ENCODE measurements at places on chromosomes 1 and 21. TPM values are rescaled to one million over a fixed set of nuclear protein-coding genes. Genes with fewer than 3 reads are reported as not detected.

ACTL8 gene
- not detected for total RNA-seq

CD1D gene
- total RNA-seq, result not detected

DYNLT5 gene
- not detected for total RNA-seq

GFI1 gene
- 52.2 TPM for total RNA-seq

EPHA8 gene
- not detected for total RNA-seq

AGMAT gene
- total RNA-seq, result 8.0 TPM

TCHHL1 gene
- not detected for total RNA-seq

NOTCH2 gene
- 78.0 TPM for total RNA-seq

OPRD1 gene
- total RNA-seq, result not detected

VASH2 gene
- 0.08 TPM for total RNA-seq

TTC39A gene
- not detected for total RNA-seq

FMOD gene
- not detected for total RNA-seq

- DNase-seq, result no peak
These were observed 33.5 kb downstream of the AGT start for GRCh38 chr1:230680300-230681025.

- DNase-seq, result no peak
These were observed 30.7 kb downstream of the VASH2 start for GRCh38 chr1:212981025-212981495.

- no peak for DNase-seq
These were observed 17.0 kb downstream of the PAPPA2 start for GRCh38 chr1:176479971-176480370.

GRCh38 chr1:50348449-50349241 is 74.6 kb downstream of the DMRTA2 start:
- DNase-seq, result no peak

GRCh38 chr1:41414716-41415306 is 53.6 kb downstream of the FOXO6 start:
- no peak for DNase-seq

DNA sequence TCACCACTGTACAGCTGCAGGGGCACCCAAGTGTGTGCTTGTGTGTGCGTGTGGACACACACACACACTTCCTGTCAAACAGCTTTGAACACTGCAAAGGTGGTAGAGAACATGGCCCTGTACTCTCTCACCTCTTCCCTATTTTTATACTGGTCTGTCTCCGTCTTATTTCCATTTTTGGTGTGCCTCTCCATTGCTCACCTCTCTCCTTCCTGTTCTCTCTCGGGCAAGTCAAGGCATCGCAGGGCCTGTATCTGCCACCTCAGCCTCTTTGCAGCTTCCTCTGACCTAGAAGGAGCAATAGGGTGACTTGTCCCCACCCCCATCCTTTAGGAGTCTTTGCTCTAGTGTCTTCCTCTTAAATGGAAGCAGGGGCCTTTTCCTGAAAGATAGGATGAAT is 2.2 kb downstream of the SMCP start:
- no peak for DNase-seq

DNA sequence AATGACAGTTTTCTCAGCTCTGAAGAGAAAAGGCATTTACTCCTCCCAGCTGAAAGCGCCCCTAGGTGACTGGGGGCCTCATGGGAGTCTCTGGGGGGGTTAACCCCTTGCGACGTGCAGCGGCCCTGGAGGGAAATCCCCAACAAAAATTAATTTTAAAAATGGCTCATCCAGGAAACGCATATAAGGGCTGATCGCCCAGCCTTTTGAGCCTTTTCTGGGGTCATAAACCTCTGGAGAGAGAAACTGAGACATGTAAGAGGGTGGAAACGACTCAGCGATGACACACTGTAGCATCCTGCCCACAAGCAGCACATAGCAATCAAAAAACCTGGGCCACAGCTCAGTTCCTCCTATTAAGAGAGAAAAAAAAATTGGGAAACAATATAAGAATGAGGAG is 20.4 kb upstream of the HPDL start:
- DNase-seq, result no peak

GRCh38 chr1:217495249-217495648 is 135.6 kb downstream of the GPATCH2 start:
- DNase-seq, result no peak

DNA sequence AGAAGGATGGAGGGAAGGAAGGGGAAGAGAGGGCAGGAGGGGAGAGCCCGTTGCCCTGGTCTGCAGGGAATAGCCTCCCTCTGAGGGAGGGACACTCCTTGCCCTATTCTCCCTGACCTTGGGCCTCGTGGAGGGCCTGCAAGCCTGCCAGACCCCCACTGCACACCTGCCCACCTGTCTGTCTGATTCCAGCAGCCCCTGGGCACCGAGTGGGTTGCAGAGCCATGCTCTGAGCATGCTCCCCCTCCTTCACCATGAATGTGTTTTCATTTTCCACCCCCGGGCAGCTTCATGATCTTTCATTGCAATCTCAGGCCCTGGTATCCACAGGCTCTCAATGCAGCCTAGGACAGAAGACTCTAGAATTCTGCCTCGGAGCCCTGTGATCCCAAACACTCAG is 5.1 kb upstream of the NPHP4 start:
- DNase-seq, result peak; percentile 12

- DNase-seq, result no peak
These were observed 253.7 kb downstream of the CACNA1E start for GRCh38 chr1:181737056-181737455.

DNA sequence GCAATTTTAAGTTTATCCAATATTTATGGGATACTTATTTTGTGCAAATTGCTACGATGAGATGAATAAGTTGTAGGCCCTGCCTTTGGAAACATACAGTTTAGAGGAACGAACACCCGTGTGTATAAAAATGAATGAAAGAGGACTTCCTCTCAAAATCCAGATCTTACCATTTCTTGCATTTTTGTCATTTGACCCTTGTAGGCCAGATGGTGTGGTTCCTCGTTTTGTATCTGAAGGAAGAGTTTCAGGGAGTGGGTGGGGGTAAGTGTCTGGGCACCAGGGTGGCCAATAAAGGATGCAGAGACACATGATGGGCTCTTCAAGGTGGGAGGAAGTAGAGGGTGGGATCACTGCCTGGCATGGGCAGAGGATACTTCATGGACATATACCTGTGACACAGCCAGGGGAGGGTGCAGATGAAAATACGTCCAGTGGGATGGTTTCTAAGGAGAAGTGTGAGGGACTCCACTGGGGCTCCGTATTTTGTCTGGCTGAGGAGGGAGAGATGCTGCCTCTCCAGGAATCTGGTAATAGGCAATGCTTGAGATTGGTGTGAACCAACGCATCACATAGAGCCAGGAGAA is 14.4 kb downstream of the MAPKAPK2 start:
- DNase-seq, result no peak

GRCh38 chr1:67393737-67394136 is 36.5 kb downstream of the SERBP1 start:
- DNase-seq, result no peak

GRCh38 chr1:37171691-37172090 is 137.4 kb upstream of the GRIK3 start:
- no peak for DNase-seq

DNA sequence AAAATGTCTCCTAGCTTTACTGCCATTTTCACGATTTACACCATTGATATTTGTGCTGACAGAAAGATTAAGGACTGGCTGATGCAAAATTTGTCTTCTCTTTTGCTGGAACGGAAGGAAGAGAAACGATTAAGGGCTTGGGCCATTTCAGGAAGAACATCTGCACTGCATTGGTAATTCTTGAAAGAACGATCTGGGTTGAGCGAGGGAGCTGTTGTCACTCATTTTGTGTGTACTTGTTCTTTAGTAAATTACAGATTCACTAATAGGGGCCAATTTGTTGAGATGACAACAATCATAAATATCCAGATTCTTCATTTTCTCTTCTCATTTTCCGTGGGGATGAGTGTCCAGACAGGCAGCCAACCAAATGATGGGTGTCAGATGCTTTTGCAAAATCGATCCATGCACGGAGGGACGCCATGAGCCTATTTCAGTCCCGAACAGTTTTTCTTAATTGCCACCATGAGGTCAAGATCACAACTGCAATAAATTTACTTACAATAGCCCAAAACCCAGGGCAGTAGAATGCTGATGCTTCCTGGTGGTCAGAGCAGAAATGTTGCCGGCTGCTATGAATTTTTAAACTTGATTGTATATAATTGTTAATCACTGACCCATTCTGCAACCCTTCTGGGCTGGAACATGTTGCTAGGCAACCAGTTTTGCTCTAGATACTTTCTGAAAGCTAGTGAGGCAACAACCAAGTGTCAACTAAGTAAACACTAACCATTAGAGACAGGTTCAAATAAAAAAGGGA is 132.4 kb upstream of the TIAM1 start:
- DNase-seq, result no peak

DNA sequence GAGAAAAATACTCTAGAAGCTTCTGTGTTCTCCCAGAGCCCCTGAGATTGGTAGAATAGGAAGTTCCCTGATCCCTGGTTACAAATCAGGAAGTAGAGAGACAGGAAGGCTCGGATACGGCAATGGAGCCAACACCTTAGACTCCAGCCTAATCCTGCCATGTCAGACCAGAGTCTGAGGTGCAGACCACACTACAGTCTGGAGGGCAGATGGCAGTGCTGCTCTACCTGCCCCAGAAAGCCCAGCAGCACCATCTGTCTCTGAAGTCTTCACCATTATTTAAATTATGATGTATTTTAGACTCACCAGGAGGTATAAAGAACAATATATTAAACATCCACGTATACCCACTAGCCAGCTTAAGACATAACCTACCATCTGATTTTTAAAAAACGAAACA is 93.0 kb downstream of the MTR start:
- DNase-seq, result no peak

GRCh38 chr1:107378866-107379265 is 238.0 kb downstream of the NTNG1 start:
- no peak for DNase-seq

DNA sequence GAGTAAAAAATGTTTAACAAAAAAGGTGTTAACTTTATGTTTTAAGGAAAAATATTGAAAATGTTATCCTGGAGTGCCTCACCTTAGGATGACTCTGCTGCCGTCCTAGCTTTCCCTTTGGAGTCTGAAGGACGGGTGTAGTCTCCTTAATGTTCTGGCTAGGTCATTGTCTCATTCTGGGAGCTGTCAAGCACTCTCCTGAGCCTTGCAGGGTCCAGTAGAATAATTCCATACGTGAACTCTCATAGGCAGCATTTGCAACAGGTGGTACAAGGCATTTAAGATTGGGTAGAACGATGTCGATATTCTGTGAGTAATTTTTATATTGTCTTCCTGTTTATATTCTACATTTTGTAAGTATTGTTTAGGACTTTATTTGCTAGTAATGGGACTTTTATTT is 283.6 kb upstream of the C1orf105 start:
- no peak for DNase-seq

- no peak for DNase-seq
These were observed 211.1 kb downstream of the ST6GALNAC3 start for GRCh38 chr1:76285578-76286135.

- no peak for DNase-seq
These were observed 153.5 kb upstream of the COL6A1 start for GRCh38 chr21:45827881-45828579.

DNA sequence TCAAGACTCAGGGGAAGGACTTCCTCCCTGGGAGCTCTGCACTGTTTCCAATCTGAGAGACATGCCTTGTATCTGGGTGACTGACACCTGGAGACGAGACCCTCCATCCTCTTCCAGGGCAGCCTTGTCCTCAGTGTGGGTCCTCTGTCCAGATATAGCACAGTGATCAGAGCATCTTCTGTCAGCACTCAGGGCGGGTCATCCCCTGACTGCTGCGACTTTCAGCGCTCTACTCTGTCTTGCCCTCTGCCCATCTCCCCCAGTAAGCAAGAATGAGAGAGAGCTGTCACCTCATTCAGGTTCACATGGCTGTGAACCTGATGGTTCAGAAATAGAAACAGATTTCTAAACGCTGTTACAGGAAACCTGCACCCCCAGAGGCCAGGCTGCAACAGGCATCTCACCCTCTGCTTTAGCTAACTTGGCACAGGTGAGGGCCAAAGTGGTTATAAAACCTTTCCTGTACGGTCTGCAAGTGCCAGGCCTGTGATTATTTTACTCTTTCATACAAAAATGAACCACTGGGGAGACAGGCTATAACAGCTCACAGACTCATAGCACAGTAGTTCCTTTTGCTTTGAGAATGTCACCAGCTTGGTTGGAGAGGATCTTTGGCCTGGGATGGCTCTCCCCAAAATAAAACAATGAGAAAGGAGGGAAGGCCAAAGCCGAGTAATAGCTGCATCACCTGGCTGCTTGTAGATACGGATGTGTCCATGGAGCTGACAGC is 11.4 kb upstream of the TENT5C start:
- DNase-seq, result no peak

GRCh38 chr1:170672316-170672715 is 8.4 kb downstream of the PRRX1 start:
- no peak for DNase-seq

DNA sequence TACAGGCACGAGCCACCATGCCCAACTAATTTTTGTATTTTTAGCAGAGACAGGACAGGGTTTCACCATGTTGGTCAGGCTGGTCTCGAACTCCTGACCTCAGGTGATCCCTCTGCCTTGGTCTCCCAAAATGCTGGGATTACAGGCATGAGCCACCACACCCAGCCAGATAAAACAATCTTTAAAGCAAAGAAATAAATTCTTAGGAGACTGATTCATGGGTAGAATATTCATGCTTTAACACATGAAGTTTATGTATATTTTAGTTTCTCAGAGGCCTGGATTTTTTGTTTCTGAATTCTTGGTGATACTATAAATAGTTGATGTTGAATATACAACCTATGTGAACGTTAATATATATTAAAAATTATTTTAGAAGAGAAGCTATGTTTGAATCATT is 127.4 kb upstream of the KIAA1614 start:
- no peak for DNase-seq

DNA sequence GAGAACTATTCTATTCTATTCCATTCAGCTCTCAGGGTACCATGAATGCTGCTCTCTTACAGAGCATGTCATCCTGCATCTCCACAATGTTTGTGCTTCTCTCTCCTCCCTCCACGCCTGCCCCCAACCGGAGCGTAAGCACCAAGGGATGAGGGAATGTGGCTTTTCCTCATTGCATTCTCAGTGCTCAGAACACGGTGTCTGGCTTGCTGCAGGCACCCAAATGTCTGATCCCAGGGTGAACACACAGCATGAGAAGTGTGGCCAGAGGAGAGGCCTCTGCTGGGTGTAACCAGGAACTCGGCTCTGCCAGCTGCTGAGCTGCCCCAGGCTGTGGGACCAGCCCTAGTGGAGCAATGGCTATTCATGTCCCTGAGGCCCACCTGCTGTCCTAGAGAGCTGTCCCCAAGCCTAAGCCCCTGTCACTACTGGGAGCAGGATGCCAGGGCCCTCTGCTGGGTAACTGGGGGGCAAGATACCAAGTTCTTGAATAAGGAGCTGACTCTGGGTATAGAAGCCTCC is 38.3 kb downstream of the OLFML2B start:
- DNase-seq, result no peak

- DNase-seq, result no peak
These were observed 5.8 kb upstream of the IL24 start for GRCh38 chr1:206891412-206891811.

- DNase-seq, result no peak
These were observed 79.0 kb downstream of the PTPN14 start for GRCh38 chr1:214472364-214472763.

GRCh38 chr1:80656014-80656636 is 1144.6 kb upstream of the ADGRL2 start:
- DNase-seq, result no peak
